ENCODE measurements at places on chromosomes 2 and 18.

DNA sequence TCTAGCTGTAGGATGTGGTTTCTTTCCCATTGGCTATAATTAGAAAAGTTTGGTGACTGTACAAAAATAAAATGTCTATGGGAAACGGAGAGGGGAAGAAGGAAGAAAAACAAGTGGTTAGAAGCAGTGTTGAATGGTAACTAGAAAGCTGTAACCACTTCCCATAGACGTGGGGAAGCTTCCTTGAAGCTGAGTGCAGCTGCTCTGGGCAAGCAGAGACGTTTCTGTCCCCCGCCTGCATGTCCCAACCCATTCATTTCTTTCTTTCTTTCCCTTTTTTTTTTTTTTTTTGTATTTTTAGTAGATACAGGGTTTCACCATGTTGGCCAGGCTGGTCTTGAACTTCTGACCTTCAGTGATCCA is 367.8 kb upstream of the HS6ST1 start:
- DNase-seq: no peak

GRCh38 chr2:50752237-50752636 is 279.7 kb downstream of the NRXN1 start:
- DNase-seq: no peak

- DNase-seq: no peak
Measured at GRCh38 chr2:224174990-224175389, 135.9 kb upstream of the SERPINE2 start.

DNA sequence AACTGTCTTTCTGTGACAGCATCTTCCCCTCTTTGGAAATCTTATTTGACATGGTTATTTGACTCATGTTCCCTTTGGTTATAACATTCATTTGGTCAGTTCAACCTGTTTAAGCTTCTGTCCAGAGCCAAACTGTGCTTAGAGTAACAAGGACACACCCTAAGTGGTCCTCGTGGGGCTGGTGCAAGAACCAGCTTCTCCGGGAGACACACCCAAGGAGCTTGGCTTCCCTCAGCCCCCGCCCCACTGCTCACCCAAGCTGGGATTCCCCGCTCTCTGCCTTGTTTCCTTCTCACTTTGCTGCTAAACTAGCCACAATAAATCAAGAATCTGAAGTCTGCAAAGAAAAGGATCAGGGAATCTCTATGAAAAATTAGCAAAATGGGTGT is 1.4 kb downstream of the SCYGR3 start:
- no peak for DNase-seq

DNA sequence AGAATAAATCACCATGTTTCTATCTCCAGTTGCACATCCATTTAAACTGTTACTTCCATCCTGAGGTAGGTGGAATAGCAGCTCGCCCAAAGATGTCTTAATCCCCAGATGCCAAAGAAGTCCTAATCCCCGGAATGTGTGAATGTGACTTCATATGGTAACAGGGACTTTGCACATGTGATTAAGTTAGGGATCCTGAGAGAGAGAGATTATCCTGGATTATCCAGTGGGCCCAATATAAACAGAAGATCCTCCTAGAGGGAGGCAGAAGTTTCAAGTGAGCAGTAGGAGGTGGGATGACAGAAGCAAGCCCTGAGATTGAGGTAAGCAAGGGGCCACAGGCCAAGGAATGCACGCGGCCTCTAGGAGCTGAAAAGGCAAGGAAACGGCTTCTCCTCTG is 19.8 kb downstream of the CREG2 start:
- no peak for DNase-seq

GRCh38 chr2:67896076-67896475 is 166.7 kb downstream of the C1D start:
- DNase-seq: no peak

GRCh38 chr2:201568217-201568820 is 75.0 kb downstream of the TMEM237 start:
- no peak for DNase-seq

GRCh38 chr2:206212673-206213513 is 53.2 kb downstream of the EEF1B2 start:
- no peak for DNase-seq

DNA sequence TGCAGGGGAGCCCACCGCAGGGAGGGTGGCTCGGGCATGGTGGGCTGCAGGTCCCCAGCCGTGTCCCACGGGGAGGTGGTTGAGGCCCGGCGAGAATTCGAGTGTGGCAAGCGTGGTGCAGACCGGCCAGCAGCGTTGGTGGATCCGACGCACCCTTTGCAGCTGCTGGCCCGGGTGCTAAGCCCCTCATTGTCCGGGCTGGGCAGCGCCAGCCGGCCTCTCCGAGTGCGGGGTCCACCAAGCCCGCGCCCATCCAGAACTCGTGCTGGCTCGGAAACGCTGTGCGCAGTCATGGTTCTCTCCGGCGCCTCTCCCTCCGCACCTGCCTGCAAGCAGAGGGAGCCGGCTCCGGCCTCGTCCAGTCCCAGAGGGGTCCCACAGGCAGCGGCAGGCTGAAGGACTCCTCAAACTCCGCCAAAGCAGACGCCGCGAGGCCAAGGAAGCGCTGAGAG is 177.0 kb upstream of the SLC35G4 start:
- no peak for DNase-seq

GRCh38 chr2:129705085-129705484 is 274.4 kb upstream of the RAB6C start:
- DNase-seq: no peak

- DNase-seq: no peak
Measured at GRCh38 chr18:39313992-39314391, 1748.4 kb upstream of the CELF4 start.

DNA sequence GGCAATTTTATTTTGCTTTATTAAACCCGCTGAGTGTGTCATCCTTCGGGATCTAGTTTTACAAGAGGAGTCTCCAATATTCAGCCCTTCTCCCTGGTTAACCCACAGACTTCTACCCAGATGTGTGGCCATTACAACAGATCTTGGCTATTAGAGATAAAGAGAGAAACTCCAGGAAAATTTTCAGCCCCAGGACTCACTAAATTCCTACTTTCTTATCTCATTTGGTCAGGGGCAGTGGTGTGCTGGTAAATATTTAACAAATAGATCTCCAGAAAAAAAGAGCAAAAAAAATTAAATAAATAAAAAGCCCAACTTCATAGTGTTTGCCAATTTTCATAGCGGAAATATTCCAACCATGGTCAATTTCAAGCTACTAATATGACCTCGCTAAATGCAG is 168.4 kb downstream of the RND3 start:
- DNase-seq: no peak

DNA sequence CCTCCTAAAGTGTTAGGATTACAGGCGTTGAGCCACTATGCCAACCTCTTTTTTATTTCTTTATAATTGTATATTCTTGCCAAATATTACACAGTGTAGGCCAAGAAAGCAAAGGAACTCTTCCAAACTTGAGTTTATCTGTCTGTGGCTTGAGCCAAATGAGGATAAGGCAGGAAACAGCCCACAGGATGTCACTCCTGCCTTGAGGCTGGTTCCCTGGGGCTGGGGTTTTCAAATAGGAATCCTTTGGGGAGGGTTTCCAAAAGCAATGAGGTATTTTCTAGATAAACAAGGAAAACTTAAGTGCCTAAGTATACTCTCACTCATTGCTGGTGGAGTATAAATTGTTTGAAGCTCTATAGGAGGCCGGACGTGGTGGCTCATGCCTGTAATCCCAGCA is 56.4 kb downstream of the ADCY3 start:
- no peak for DNase-seq

GRCh38 chr2:118718921-118719320 is 128.5 kb downstream of the EN1 start:
- no peak for DNase-seq

DNA sequence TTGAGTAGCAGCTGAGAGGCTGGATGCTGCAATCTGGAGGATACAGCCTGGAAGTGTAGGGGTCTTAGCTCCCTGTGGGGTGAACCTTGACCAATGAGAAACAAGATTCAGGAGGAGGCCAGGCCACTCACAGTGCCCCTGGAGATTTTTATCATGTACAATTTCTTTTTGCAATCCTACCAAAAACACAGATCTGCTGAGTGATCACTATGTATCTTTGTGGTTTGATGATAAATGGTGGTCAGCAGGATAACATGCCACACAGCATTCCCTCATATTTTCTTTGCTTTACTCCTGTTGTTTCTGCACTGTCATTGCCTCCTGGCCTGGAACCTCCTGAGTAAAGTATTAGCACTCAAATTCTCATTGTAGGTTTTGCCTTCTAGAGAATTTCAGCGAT is 357.9 kb downstream of the THSD7B start:
- no peak for DNase-seq

- no peak for DNase-seq
Measured at GRCh38 chr18:66344227-66344626, 259.7 kb downstream of the CDH19 start.

DNA sequence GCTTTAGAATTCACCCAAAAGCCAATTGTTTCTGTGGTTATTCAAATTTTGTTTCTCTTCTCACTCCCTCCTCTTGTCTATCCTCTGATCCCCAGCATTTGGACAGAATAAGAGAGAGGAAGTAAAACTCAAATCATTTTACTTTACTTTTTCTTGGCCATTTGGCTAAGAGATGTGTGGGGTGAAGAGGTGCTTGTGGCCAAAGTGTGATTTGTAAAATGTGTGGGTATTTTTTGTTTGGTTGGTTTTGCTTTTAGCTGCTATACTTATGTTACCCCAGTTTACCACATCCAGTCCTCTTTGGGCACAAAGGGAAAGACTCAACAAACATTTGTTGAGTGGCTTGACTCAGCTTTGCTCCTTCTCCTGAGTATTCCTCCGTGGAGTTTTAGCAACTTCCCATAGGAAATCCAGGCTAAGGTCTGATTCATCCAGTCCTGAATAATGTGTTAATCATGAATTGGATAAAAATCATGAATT is 109.1 kb upstream of the CYP1B1 start:
- DNase-seq: no peak

DNA sequence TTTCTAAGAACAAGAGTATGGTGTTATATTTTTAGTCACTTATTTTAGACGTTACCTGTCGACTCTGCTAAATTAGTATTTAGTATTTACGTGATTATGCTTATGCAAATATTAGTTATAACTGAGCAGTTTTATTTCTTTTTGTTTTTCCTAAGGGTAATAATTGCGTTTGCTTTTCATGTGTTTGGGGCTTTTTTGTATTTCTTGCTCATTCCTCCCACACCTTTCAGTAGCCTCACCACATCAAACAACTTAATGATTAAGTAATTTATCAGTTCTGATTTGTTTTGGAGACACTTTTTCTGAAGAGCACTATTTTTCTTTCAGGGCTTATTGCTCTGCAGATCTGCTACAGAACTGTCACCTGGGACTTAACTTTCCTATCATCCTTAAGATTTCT is 7.5 kb downstream of the SLC4A1AP start:
- DNase-seq: no peak

DNA sequence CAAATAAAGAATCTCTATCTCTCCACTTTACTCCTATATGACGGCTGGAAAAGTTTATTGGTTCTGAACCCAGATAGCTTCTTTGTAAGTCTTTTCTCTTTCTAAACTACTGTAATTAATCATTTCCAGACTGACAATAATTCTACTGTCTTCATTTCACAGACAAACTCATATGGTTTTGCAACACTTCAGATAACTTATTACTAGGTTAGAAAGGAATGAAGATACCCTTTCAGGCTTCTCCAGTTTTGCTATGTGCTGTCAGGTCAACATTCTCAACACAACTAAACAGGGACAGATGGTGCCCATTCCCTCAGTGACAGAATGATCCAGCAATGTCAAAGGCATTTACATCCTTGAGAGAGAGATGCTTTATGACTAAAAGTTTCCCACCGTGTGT is 198.5 kb upstream of the ITGA4 start:
- no peak for DNase-seq

DNA sequence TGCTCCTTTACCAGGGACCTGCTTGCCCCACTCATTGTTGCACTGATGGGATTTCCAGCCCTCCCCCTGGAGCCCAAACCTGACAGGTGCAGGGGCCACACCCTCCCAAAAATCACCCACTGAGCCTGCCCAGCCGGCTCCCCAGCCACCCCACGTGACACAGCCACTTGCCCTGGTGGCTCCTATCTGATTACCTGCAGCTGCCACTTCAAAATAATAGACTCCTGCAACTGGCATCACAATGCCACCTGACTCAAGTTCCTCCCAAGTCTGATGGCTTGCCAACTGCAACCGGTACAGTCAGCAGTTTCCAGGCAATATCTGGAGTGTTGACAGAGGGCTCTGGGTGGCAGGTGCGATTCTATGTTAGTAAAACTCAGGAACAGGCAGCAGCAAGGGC is 66.2 kb downstream of the CRACDL start:
- DNase-seq: no peak

GRCh38 chr18:68803356-68803755 is 5.5 kb downstream of the CCDC102B start:
- no peak for DNase-seq

GRCh38 chr2:70010576-70011111 is 49.2 kb upstream of the ASPRV1 start:
- no peak for DNase-seq

- DNase-seq: no peak
Measured at GRCh38 chr18:76674596-76674995, 147.8 kb upstream of the ZNF236 start.

GRCh38 chr2:231250146-231250545 is 51.7 kb downstream of the ARMC9 start:
- DNase-seq: no peak

DNA sequence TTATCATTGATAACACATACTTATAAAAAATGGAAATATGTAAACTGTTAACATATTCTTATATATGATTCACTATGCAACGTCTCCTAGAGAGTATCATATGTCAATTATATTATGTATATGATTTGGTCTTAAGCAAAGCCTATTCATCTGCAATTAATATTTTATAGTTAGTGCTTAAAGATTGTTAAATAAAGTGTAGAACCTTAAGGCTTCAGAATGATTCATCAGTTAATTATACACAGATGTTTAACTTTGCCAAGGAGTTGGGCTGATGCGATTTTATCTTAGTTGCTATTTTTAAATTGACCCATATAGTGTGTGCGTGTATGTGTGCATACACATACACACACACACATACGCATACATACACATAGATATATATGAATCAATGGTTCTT is 323.1 kb downstream of the RBM43 start:
- DNase-seq: no peak

GRCh38 chr18:79630281-79631095 is 49.1 kb upstream of the CTDP1 start:
- DNase-seq: no peak

DNA sequence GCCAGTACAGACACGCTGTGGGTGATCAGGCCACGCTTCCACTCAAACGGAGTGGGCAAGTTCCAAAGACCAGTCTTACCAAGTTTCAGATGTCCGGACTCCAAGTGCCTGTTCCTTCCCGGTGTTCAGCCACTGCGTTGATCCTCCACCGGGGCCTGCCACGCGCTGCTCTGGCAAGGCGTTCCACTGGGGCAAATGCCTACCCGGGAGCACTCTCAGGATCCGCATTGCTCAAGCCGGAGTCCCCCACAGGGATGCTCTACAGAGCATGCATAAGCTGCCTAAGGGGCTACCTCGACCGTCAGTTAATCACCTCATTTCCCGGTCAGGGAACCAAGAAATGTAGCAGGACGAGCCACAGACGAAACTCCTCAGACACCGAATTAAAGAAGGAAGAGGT is 37.0 kb upstream of the CLASP1 start:
- no peak for DNase-seq

- DNase-seq: no peak
Measured at GRCh38 chr2:40395169-40396073, 56.5 kb downstream of the SLC8A1 start.

Data from H54 (cell line).